Right lobe of liver (tissue), 6 donors: ENCODE measurements at places on chromosomes 13 and 19.

GRCh38 chr13:109517517-109517916 lies 268.9 kb downstream of the IRS2 start:
- no peak for DNase-seq

- DNase-seq: no peak
These were observed 147.2 kb upstream of the KLHL1 start for GRCh38 chr13:70255406-70255991.

DNA sequence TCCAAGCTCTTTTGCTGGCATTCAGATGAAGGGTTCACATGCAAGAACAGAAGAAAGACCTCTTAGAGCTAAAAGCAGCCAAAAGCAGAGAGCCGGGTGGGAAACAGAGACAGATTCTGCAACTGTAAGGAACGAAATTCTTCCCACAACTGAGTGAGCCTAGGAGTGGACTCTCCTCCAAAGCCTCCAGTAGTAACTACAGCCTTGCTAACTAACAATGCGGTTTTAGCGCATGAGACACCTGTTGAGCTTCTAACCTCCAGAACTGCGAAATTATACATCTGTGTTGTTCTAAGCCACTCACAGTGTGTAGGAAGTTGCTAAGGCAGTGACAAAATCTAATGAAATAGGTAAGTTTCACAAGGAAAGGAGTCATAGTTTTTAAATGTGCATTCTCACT lies 98.1 kb upstream of the SLITRK1 start:
- DNase-seq: no peak

DNA sequence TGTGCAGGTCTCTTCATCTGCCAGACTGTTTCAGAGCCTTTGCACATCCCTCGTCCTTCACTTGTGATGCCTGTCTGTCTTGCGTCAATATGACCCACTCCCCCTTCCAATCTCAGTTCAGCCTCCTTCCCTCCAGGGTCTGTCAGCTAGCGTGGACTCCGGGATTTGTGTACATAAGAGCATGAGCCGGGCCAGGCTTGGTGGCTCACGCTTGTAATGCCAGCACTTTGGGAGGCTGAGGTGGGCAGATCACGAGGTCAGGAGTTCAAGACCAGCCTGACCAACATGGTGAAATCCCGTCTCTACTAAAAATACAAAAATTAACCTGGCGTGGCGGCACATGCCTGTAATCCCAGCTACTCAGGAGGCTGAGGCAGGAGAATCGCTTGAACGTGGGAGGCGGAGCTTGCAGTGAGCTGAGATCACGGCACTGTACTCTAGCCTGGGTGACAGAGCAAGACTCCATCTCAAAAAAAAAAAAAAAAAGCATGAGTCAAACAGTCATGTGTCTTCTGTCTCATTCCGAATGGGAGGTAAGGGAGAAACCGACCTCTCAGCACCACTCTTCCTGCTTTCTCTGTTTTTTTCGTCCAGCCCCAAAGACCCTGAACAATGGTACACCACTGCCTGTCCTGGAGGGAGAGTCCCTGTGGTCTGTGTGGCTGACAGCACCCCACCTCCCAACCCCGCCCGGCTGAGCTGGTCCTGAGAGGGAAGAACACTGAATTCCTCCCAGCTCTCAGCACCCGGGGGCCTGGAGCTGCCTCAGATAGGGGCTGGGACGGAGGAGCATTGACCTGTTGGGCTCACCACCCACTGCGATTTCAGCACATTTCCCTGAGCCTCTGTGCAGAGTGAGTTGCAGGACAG lies 2.4 kb upstream of the SIGLEC9 start:
- peak; percentile 65 for DNase-seq

DNA sequence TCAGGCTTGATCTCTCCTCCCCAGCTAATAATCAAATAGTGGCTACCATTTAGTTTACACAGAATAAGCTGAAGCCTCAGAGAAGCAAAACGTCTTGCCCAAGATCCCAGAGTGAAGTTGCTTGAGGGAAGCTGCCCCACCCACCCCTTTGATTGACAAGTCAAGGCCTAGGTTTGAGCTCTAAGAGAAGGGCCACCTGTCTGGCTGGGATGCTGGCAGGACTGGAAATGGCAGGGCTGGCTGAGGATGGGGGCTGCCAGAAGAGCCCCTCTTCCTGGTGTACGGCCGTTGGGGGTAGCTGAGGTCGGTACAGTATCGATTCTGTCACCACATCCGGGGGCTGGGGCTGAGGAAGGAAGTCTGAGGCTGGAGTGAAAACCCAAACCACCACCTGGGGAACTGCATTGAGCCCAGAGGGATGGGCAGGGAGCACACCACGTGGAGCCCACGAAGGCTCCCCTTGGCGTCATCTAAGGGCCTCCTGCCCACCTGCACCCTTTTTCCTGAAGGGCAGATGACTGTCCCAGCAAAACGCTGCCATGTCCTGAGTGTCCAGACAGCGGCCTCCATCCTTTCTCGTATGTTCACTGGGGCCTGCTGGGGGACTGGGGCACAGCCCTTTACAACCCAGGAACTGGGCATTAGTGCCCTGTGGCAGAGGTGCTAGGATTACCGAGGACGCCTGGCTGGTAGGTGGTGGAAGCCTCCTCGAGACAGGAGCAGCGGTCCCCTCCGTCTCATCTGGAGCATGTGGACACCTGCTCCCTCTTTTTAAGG lies 1.4 kb upstream of the PRKD2 start:
- DNase-seq: peak; percentile 60

GRCh38 chr13:109764470-109765291 lies 21.7 kb downstream of the IRS2 start:
- no peak for DNase-seq

- peak; percentile 32 for DNase-seq
These were observed 9.1 kb downstream of the GRIN3B start for GRCh38 chr19:1009041-1009980.

- DNase-seq: peak; percentile 67
These were observed 801 bp downstream of the KCTD12 start for GRCh38 chr13:76885203-76886004.

DNA sequence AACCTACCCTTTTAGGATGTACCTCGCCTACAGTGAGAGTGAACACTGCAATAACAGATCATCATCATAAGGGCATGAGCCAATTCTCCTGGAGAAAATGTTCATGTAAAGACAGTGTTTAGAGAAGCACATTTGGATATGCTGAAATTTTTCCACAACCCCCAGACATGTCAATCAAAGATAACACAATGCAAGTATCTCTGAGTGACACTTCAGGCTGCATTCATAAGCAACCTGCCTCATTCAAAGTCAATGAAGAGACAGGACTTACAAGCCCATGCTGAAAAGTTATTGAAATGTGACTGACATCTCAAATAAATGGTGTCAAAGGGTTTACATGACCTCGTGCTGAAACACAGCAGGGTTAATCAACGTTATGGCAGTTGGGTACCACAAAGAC lies 102.0 kb downstream of the PCDH9 start:
- no peak for DNase-seq

DNA sequence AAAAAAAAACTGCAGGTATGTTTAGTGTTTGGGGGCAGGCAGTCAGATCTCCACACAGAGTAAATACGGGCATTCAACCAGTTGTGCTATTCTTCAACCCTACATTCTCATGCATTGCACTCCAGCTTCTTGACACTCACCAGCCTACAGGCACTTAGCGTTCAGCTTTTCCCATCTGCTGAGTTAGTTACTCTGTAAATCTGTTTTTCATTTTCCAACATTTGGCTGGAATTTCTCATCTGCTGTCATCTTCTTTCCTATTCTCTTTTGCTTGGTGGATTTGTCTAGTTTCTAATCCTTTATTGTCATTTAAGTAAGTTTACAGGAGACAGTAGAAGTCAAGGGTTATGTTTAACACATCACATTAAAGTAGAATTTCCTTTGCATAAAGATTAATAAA lies 1318.9 kb downstream of the OLFM4 start:
- no peak for DNase-seq

GRCh38 chr13:52868190-52868589 lies 19.8 kb upstream of the PCDH8 start:
- DNase-seq: no peak

DNA sequence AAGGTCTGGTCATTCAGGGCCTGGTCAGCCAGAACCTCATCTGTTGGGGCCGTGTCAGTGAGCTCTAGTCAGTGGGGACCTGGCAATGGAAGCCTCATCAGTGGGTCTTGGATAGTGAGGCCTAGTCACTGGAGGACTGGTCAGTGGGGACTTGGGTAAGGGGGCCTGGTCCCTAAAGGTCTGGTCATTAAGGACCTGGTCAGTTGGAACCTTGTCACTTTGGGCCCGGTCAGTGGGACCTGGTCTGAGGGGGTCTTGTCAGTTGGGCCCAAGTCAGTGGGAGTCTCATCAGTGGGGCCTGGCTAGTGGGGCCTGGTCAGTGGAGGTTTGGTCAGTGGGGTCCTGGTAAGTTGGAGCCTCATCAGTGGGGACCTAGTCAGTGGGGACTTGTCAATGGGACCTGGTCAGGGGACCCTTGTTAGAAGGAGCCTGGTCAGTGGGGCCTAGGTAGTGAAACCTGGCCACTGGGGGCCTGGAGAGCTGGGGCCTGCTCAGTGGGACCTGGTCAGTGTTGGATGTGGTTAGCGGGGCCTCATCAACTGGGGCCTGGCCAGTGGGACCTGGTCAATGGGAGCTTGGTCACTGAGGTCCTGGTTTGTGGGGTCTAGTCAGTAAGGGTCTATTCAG lies 43.7 kb upstream of the TPM4 start:
- peak; percentile 21 for DNase-seq
